ENCODE measurements at places on chromosomes 11 and 22.

DNA sequence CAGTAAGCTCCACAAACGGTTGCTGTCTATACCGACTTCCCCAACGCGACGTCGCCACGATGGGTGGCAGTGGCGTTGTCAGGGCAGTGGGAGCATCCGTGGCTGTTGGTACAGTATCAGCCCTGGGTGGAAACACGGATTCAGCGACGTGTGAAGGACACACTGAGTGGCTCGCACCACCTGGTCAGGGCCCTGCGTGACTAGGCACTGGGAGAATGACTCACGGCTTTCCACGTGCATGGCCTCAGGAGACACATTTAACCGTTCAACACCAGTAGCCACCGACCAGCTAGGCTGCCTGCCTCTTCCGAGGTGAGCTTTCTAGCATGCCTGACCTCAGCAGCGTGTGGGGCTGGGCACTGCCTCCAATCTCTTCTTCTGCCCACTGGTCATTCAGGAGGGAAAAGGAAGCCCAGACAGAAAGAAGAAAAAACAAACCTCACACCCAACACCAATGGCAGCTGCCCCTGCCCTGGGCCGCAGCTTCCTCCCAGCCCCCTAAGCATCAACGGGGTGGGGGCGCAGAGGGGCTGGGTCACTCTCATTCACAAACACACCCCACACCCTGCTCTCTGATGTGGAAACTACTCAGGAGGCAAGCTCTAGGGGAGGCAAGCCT lies 59.0 kb downstream of the MYH9 start:
- DNase-seq, result peak; percentile 64

DNA sequence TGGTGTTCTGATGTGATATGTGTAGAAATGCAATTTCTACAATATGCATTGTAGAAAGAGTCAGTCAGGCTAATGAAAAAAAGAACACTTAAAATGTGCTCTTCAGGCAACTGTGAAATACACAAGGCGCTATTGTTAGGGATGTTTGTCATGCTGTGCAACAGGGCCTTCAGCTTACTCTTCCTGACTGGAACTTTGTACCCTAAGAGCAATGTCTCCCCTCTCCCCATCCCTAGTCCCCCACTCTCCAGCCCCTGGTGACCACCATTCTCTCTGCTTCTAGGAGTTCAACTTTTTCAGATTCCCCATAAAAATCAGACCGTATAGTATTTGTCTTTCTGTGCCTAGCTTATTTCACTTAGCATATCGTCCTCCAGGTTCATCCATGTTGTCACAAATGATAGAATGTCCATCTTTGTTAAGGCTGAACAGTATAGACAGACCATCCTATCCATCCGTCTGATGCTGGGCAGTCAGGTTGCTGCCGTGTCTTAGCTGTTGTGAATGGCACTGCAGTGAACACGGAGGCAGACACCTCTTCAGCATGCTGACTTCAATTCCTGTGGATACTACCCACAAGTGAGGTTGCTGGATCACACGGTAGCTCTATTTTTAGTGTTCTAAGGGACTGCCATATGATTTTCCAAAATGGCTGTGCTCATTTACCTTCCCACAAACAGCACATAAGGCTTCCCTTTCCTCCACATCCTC lies 10.7 kb downstream of the NDUFV1 start:
- no peak for DNase-seq

DNA sequence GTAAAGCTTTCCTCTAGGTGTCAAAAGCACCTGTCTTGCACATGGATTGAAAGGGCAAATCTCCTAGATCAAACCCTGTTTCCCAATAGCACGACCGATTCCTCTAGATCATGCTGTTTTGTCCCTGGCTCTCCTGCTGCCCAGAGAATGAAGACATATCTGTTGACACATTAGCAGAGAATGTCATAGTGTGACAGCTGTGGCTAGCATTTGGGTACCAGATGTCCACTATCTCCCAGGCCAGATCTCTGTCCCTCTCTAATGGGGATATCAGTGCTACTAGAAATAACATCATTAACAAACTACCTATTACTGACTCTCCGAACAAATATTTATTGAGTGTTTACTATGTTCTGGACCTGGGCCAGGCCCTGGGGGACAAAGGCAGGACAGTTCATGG lies 72.4 kb upstream of the ISX start:
- DNase-seq, result no peak

DNA sequence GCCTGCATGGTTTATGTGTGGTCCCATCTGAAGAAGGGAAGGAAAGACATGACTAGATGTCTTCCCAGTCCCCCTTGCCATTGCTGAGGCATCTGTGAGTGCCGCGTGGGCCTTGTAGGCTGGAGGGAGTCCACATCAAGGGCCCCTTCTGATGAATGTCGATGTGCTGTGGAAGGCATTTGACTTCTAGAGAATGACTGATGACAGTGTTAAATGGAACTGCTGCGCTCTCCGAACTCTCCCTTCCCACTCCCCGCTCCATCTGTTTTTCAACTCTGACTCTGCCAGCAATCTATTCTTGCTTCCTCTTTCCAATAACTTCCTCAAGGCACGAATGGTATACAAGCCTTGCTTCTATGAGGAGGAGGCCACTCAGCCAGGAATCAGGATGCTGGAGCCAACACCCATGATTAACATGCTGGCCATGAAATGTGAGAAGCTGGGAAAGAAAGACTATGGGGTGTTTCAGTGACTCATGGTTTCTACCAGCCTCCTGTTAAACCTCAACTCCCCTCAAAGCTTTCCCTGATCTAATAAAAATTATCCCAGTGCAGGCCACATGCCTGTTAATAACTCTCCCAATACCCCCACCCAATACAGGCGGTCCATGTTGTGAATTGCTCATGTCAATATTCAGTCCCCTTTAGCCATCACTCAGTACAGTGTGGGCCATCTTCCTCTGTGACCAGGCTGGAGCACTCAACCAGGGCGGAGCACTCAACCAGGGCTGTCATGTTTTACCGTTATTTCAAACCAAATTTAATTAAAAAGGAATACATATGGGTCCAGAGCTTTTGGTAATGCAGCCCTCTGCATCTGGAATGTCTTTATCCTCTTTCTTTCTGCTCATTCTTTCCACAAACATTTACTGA lies 46.4 kb upstream of the TBCEL start:
- no peak for DNase-seq

GRCh38 chr11:16460508-16460907 lies 104.2 kb upstream of the SOX6 start:
- DNase-seq, result no peak

GRCh38 chr22:37097346-37097745 lies 12.2 kb downstream of the TMPRSS6 start:
- no peak for DNase-seq

DNA sequence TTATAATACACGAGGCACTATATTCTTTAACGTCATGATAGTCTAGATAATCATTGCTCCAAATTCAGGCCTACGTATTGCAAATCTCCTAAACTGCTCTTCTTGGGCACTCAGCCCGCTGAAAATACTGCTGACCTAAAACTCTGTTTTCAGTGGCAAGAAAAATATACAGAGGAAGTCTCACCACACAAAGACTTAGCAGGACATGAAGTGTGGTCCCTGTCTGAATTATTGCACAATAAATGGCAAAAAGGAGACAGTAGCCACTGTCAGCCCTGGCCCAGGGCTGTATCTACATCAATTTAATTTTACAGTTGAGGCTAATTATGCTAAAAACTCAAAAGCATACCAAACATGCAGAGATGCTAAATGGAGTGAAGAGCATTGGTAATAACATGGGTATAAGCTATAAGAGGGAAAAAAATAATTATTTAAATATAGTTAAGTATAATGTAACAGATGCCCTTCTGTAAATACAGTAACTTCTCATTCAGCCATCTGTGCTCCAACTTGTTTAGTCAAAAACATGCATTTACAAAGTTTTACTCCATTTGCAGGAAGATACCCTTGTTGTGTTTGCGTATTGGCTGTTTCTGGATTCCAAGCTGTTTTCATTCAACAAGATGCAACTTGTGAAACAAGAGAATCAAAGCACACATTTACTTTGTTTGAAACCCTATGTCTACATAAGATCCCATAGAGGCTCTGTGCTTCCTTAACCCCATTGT lies 800.0 kb upstream of the LUZP2 start:
- no peak for DNase-seq

DNA sequence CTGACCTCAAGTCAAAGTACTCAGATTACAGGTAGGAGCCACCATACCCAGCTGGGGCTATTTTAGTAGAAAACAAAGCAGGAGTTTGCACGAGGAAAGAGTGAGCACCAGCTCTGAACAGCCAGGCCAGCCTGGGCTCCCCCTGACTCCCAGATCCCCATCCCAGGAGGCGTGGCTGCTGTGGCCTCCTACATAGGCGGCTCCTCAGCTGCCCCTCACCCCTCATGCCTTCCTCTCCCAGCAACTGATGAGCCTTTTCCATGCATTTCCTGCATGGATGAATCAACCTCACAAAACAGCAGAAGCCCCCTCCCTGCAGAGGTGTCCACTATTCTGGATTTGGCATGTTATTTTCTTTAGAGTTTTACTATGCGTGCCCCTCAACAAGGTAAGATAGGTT lies 10.5 kb upstream of the FLRT1 start:
- no peak for DNase-seq

- DNase-seq, result peak; percentile 36
These were observed 653 bp downstream of the PCSK7 start for GRCh38 chr11:117230999-117231841.

DNA sequence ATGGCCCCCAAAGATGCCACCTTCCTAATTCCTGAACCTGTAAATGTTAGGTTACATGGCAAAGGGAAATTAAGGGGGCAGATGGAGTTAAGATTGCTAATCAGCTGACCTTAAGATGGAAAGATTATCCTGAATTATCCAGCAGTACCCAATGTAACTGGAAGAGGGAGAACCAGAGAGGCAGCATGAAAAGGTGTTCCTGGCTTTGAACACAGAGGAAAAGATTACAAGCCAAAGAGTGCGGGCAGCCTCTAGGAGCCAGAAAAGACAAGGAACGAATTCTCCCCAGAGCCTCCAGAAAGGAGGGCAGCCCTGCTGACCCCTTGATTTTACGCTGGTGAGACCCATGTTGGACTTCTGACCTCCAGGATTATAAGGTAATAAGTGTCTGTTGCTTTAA lies 15.1 kb upstream of the THRSP start:
- no peak for DNase-seq

GRCh38 chr11:119447664-119448242 lies 24.8 kb upstream of the THY1 start:
- DNase-seq, result no peak

DNA sequence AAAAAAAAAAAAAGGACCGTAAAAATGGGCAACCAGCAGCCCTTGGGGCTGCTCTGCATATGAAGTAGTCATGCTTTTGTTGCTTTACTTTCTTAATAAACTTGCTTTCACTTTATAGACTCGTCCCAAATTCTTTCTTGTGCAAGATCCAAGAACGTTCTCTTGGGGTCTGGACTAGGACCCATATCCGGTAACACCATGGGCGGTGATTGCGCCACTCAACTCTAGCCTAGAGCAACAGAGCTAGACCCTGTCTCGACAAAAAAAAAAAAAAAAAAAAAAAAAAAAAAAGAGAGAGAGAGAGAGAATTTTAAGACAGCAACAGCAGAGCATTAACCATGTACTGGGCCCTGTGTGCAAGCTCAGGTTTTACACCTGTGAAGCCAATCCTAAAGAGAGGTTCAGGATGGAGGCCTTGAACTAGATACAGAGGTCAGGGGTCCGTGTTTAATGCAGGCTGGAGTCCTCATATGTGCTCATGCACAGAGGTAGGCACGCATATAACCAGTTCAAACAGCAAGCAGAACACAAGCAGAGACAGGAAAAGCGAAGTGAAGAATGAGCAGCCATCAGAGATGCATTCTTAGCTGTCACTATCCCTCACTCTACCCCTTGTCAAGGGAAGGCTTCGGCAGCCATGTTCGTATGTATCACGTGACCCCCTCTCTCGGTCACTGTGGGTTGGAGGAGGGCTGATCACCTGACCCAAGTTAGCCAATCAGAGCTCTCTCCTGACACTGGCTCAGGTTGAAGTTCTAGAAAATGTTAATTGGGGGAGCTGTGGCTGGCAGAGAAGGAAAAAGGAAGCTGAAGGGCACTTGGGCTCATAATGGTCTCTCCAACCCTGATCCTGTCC lies 16.7 kb upstream of the SYT12 start:
- no peak for DNase-seq

All from T47D (cell line).